Hepatocyte (in vitro differentiated cells): ENCODE measurements at places on chromosomes 7 and 10. TPM values are rescaled to one million over a fixed set of nuclear protein-coding genes. Genes with fewer than 3 reads are reported as not detected.

RBP3 gene
- 1.1 and 1.3 TPM in 2 replicates for polyA plus RNA-seq

LARP4B gene
- polyA plus RNA-seq = 23.9 and 28.4 TPM in 2 replicates

MTERF1 gene
- polyA plus RNA-seq = 5.9 and 6.7 TPM in 2 replicates

CXCL12 gene
- polyA plus RNA-seq = 11.1 and 13.2 TPM in 2 replicates

CDCA7L gene
- 4.5 and 8.1 TPM in 2 replicates for polyA plus RNA-seq

METTL27 gene
- polyA plus RNA-seq = 6.5 and 11.4 TPM in 2 replicates
